ENCODE measurements at places on chromosomes 2 and 18.
A peak's percentile ranks its signal among the peaks of the same experiment; 100 is the strongest.

DNA sequence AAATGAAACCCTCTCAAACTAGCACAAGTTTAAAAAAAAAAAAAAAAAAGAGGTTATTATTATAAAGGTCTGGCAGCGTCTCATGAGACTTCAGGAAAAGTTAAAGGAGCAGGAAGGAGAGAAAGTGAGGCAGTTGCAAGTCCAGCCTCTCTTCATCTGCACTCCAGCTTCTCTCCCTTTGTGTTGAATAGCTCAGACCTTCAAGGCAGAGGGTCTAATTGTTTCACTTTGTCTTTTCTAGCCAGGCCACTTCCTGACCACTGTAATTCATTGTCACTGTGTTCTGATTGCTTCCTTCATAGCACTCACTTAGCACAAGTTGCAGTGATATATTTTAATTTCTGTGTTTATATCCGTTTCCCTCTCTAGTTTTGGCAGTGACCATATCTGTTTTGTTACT is 99.9 kb downstream of the SPATS2L start:
- DNase-seq = no peak

DNA sequence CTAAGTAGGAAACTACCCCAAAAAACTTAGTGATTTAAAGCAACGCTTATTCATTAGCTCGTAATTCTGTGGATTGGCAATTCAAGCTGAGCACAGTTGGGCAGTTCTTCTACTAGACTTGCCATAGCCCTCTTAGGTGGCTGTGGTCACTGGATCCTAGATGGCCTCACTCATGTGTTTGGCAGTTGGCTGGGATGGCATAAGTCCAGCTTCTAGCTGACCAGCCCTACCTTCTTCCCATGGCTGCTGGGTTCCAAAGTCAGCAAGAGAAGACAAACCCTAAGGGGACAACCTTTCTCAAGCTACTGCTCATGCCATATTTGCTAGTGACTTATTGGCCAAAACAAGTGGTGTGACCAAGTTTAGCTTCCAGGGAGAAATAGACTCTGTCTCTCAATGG is 95.3 kb downstream of the COPS8 start:
- no peak for DNase-seq

- no peak for DNase-seq
Observed at GRCh38 chr18:34314847-34315246, 90.1 kb upstream of the NOL4 start.

- peak; percentile 15 for DNase-seq
Observed at GRCh38 chr2:24050041-24050979, 769 bp downstream of the FKBP1B start.

GRCh38 chr2:60808330-60808801 is 52.3 kb downstream of the PAPOLG start:
- no peak for DNase-seq

DNA sequence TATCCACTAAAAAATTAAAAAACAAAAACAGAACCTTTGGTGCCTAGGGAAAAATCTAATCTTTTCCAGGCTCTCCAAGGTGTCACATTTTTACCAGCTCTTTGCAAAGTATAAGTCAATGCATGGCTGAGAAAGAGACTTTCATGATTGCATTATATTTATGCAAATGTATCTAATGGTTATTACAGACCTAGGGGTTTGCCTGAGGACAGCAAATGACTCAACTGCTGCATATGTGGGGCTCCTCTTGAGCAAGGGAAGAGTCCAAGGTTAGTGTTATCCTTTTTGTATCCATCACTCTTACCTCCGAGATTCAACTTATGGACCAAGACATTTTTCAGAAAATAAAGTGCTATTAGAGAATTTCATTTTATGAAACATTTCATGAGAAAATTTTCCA is 33.9 kb upstream of the RMP24 start:
- no peak for DNase-seq

- no peak for DNase-seq
Observed at GRCh38 chr2:122105877-122106206, 350.4 kb downstream of the TSN start.

DNA sequence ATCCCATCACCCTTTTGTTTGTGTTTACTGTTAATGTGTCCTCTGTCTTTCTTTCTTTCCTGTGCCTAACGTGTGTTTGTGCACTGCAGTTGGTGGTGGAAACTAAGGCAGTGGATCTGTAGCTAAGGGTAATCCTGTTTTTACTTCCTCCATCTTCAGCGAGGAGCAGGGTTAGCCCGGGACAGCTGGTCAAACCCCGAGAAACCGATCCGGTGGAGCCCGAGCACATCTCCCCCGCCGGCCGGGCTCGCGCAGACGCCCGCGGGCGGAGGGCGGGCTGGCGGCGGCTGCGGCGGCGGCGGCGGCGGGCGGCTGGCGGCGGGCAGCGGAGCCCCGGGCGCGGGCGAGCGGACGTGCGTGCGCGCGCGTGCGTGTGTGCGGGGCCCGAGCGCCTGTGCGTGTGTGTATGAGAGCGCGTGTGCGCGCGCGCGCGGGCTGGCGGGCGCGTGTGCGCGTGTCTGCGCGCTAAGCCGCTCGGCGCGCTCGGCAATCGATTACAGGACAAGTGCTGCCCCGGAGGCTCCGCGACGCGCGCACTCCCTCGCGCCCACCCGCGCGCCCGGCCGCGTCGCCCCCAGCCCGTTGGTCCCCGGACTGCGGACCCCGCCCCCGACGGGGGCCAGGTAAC is at the start of gene IKZF2:
IKZF2 (minus strand) TSS at position 176 of the 628 bp plus-strand sequence. CDS start 2,983 bp downstream, outside the sequence.
- peak; percentile 79 for DNase-seq

DNA sequence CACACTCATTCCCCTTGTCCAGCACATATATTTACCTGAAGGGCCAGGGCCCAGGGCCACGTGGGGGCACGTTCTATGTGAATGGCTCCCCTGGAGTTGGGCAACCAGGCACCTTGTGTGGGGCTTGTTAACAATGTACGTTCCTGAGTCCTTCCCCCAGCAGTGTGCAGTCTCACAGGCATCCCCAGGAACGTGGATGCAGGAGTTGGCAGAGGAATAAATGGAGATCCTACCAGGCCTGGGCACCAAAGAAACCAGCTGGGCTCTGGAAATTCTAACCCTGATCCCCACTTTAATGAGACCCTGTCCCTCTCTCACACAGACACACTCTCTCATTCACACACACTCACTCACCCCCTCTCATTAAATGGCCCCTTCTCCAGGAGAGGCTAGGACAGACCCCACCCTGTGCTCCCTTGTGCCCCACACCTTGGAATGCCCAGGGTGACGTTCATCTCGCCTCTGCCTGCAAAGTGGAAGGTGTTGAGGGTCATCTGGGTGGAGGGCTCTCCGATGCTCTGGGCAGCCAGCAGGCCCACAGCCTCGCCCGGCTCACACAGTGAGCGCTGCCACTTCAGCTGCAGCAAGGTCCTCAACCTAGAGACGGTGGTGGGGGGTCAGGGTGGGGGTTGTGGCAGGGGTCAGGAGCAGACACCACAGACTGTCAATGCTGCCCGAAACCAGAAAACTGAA is 65.6 kb downstream of the POLR1A start:
- DNase-seq = no peak

- DNase-seq = no peak
Observed at GRCh38 chr18:61019338-61020301, 313.6 kb upstream of the CDH20 start.

GRCh38 chr2:227033471-227034148 is 130.4 kb downstream of the COL4A4 start:
- peak; percentile 52 for DNase-seq

DNA sequence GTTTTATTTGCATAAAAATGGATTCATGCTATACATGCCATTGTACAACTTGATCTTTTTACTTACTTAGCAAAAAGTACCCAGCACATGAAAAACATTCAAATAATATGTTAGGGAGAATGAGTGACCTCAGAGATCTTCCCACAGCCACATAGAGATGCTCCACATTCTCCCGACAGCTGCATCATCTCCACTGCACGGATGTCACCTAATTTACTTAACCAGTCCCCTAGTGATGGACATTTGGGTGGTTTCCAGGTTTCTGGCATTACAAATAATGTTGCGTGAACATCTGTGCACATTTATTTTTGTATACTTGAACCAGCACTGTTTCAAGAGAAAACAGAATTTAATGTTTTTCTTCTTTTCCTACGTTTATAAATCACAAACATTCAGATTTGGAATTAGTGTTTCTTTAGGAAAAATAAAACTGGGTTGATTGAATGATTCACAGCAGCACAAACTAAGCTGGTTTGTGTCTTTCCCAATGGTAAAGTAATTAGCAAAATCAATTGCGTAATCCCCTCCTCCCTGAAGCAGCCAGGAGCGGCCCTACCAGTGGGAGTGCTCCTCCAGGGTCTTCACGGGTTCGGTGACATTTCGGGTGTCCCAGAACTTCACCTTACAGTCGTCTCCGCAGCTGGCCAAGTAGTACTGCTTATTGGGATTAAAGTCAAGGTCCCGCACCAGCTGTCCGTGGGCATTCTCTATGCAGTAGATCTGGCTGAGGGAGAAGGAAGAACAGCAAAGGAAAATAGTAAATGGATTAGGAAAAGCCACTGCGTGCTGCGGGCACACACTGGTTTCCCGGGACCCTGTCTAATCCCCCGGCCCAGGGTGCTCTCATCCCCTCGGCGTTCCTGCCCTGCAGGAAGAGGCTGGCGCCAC is 183.9 kb downstream of the EIPR1 start:
- no peak for DNase-seq

DNA sequence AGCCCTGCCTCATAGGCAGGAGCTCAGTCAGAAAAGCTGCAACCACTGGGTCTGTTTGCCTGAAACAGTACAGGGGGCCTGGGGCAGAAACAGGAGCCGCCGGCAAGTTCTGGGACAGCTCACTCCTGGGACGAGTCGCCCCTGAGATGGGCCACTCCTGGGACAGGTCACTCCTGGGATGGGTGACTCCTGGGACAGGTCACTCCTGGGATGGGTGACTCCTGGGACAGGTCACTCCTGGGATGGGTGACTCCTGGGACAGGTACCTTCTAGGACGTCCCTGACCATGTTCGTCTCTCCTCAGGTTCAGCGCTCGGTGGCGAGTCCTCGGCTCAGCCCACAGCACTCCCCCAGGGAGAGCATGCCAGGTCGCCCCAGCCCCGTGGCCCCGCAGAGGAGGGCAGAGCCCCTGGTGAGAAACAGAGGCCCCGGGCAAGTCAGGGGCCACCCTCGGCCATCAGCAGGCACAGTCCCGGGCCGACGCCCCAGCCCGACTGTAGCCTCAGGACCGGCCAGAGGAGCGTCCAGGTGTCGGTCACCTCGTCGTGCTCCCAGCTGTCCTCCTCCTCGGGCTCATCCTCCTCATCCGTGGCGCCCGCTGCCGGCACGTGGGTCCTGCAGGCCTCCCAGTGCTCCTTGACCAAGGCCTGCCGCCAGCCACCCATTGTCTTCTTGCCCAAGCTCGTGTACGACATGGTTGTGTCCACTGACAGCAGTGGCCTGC is 51.8 kb downstream of the NTSR2 start:
- DNase-seq = no peak
